ENCODE measurements at places on chromosomes 1 and 21.
A peak's percentile ranks its signal among the peaks of the same experiment; 100 is the strongest.

- no peak for DNase-seq
Observed at GRCh38 chr1:79197421-79197820, 190.9 kb upstream of the ADGRL4 start.

- no peak for DNase-seq
Observed at GRCh38 chr1:231871878-231872277, 245.3 kb downstream of the DISC1 start.

- no peak for DNase-seq
Observed at GRCh38 chr1:15618655-15619525, 1.6 kb downstream of the DDI2 start.

- DNase-seq = no peak
Observed at GRCh38 chr21:32834916-32835235, 63.3 kb upstream of the PAXBP1 start.

DNA sequence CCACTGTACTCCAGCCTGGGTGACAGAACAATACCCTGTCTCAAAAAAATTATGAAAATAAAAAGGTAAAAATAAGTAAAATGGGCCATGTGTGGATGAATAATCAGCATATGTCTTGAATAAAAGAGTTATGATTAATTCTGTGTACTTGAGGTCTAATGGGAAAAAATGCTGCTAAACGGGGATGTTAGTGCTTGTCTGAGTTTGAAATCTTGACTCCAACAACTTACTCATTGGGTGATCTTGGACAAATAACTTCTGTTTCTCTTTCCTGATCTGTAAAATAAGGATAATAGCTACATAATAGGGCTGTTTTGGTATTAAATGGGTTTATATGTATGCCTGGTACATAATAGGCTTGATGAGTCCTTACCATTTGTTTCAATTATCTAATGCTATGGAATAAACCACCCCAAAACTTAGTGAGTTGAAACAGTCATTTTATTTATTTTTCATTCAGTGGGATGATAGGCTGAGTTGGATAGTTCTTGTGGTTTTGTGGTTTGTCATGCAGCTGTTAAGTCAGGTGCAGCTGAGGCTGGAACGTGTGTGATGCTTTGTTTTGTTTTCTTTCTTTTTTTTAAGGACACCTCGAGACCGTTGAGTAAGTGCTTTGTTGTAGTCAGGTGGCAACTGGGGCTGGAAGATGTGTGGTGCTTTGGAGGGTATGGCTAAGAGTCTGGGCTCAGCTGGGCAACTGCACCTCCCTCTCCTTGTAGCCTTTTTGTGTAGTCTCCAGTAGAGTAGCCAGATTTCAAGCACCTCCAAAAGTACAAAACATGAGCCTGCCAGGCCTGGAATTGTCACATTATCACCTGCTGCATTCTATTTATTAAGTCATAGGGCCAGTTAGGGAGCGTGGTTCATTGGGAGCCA is 4.9 kb downstream of the MDM4 start:
- DNase-seq = no peak

- DNase-seq = no peak
Observed at GRCh38 chr1:228280106-228280901, 72.5 kb downstream of the OBSCN start.

- no peak for DNase-seq
Observed at GRCh38 chr1:80818211-80818610, 982.5 kb upstream of the ADGRL2 start.

DNA sequence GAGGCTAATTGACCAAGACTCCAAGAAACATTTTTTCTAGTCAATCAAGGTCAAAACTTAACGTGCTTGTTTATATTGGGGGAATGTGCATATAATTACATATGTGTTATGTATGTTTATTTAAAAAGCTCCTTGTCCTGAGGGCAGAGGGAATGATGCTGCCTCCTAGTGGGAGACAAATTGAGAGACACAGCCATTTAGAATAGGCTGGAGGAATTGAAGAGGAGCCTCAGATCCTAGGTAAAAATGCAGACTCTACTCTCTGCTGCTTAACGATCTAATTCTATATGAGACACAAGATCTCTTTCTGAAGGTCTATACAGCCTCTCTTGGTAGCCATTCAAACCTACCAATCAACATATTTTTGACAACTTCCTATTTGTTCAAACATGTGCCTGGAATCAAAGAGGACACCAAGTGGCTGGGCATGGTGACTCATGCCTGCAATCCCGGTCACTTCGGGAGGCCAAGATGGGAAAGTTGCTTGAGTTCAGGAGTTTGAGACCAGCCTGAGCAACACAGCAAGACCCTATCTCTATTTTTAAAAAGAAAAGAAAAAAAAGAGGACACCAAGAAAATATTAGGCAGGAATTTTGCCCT is 136.6 kb upstream of the ZNF648 start:
- DNase-seq = peak; percentile 7

DNA sequence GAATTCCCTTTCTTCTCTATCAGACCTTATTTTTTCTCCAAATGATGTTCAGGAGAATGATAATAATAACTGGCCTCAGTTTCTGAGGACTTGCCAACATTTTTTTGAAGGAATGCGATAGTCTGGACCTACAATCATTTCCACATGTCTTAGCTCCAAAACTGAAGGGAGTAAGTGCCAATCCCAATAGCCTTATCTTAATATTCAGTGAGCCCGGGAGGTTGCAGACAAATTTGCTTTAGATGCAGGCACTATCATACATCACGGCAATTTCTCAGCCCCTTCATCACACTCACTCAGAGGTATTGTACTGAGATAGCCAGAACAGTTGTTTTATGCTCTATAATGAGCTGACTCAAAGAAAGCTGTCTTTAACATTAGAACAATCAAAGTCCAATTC is 796.9 kb downstream of the ADGRL2 start:
- no peak for DNase-seq

GRCh38 chr1:48093147-48093546 is 96.0 kb upstream of the TRABD2B start:
- no peak for DNase-seq

DNA sequence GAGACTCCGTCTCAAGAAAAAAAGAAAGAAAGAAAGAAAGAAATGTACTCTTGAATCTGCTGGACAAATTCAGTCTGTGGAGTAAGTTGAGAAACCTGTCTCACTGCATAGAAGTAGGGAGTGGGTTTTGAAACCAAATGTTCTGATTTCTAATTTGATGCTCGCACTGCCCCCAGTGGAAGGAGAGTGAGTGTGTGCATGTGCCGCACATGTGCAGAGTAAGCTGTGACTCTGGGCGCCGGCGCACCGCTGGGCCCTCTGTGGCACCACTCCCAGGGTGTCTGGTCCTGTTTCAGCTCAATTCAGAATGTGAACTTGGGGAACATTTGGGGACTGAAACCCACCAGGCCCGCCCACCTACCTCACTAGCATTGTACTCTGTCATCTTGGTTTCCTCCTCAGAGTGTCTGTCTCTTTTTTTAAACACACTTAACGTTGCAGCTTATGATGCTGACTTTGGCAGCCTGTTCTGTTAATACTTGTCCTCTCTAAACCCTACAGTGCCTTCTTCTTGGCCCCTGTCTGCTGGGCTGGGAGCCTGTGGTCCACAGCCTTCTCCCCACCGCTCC is 104.6 kb downstream of the CACNA1E start:
- DNase-seq = no peak

DNA sequence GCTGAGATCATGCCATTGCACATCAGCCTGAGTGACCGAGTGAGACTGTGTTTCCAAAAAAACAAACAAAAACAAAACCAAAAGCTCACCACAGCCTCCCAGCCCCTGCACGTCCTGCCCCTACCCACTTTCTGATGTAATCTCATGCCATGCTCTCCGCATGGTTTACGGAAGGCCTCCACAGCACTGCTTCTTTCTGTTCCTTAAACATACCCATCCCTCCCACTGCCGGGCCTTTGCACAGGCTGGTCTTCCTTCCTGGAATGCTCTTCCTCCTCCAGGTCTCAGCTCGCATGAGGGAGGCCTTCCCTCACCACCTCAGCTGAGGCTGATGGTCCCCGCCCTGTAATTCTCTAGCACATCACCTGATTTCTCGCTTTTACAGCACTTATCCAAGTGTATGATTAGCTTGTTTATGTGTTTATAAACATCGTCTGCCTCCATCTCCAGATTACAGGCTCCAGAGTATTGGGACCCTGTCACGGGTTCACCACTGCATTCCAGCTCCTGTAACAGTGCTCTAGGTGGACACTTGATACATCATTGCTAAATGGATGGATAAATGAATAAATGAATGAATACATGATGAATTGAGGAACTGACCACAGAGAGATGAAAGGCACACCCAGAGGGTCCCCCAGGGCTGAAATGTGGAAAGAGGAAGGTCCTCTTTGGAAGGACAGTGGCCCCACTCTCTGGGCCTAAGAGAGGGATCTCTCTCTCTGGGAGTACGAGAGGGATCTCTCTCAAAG is 22.1 kb downstream of the TCEA3 start:
- no peak for DNase-seq

GRCh38 chr21:45590246-45590725 is 48.0 kb upstream of the SLC19A1 start:
- DNase-seq = no peak

DNA sequence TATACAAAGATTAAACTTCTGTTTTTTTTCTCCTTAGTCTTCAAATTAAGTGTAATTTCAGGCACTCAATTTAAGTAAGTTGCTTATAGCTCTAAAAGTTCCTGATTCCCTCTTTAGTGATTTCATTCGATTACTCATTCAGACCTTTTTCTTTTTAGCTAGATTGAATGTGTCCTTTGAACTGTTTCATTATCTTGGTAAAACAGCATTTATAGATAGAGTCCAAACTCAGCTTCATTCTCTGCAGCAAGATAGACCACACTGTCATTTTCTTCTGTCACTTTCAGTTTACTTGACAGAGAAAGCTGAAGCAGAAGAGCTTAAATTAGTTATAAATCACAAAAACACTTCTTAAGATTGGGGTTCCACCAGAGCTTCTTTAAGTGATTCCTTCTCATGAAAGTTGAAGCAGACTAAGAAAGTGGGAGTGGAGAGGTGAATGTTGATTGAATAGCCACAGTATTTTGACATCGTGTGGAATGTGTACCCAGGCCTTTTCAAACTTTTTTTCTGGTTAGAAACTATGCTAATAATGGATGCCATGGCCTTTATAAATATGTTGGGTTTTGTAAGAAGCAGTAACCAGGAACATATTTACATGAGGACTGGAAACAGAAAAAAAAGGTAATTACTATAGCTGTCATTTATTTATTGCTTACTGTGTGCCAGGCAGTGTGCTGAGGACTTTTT is 52.2 kb downstream of the ZBTB40 start:
- DNase-seq = no peak

DNA sequence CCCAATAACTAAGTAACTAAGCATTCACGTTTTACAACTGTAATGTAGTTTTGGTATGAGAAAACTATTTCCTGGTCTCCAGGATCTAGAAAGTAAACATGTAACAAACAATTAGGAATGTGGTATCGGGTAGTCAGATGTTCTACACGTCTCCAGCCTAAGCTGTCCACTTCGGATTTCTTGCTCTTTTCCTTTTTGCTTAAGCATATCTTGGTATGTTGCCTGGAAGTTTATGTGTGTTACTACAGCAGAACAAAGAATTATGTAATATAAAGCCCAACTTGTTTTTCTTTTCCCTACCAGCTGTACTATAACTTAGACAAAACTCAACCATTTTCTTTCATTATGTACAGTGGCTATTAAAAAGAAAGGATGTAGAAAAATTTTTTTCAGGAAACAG is 20.4 kb upstream of the WARS2 start:
- DNase-seq = no peak

GRCh38 chr1:234943836-234944402 is 184.7 kb downstream of the TOMM20 start:
- DNase-seq = no peak

- DNase-seq = no peak
Observed at GRCh38 chr21:42262831-42263231, 43.9 kb downstream of the ABCG1 start.

- no peak for DNase-seq
Observed at GRCh38 chr1:94658221-94658620, 116.7 kb upstream of the F3 start.

DNA sequence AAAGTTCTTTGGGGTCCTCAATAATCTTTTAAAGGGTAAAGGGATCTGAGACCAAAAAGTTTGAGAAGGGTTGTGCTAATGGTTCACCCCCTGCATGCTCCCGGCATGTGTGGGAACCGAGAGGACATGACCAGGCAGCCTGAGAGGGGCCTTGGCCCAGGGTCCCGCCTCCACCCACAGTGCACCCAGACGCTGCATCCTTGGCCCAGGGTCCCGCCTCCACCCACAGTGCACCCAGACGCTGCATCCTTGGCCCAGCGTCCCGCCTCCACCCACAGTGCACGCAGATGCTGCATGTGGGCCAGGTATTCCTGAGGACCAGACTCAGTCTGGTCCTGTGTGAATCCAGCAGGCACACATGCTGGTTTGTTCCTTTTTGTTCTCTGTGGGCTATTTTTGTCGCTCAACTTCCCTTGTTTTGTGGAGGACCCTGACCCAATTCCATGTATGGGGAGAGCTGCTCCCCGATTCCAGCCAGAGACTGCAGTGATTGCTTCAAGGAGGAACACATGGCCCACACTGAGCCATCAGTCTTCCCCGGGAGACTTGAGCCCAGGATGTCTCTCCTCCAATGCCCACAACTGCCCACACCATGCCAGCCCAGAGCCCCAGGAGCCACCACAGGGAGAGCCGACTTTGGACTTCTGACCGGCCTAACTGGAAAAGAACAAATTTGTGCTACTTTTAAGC is 3.5 kb downstream of the NPHP4 start:
- no peak for DNase-seq

- DNase-seq = no peak
Observed at GRCh38 chr1:2053217-2053616, 3.0 kb downstream of the PRKCZ start.

DNA sequence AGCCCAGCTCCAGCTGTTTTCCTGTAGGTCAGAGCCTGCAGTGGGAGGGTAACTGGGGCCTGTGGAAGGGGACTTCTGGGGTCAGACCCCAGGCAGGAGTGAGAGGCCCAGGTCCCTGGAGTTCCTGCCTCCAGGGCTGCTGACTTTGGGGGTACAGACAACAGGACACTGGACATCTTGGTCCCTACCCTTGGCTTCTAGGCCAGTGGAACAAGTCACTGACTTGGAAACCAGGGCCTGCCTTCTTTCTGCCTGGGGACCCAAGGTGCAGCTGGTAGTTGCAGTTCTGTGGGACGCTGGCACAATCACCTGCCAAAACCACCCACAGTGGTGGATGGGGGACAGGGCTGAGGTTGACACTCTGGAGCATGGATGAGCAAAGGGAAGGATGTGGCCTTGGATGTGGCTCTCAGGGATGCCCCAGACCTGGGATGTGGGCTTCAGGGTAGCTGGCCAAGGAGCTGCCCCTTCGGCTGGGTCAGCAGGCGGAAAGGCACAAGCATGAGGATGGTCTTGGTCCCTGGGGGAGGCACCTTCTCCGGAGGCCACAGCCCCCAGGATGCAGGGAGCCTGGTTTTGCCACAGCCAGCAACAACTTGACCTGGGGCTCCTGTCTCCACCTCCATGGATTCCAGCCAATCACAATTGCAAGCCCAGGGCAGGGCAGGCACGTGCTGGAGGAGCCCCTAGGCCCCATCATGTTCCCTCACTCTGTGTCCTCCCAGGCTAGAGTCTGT is 5.8 kb downstream of the JMJD4 start:
- no peak for DNase-seq

Data from NCI-H1694 (cell line).